Activated T-helper 1 cell treated with anti-CD3 and anti-CD28 coated beads, Interleukin-2, amount 50 U/mL, for 16 hours (primary cell): ENCODE measurements at places on chromosomes 11 and 22.

DNA sequence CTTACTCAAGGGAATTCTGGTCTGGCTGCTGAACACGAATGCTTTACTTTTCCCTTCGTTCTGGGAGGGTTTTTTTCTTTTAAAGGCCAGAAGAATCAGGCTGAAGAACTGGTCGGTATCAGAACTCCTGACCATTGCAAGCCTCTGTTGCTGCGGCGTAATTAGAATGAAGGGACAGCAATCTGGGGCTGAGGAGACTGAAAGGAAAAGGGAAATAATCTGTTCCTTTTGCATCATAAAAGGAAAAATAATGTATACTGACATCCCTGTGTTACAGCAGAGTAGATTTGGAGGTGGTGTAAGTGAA lies 670 bp downstream of the SC5D start:
- DNase-seq: no peak

DNA sequence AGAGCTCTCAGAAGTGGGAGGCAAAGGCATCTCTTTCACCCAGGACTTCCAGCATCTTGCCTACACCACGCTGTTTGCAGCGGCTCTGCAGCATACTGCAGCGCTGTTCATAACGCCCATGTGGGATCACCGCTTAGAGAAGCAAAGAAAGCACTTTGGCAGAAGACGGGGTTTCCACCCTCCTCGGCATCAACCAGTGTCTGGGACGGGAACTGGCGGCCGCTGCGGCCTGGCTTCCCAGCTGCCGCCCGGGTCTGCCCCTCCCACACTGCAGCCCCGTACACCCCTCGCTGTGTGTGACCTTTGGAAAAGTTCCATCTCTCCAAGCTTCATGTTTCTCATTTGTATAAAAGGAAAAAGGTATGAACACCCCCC lies 545 bp upstream of the TIRAP start:
- DNase-seq: peak; percentile 15

- no peak for DNase-seq
These were observed 97.6 kb downstream of the SLC1A2 start for GRCh38 chr11:35321532-35322317.

- no peak for DNase-seq
These were observed 9.4 kb downstream of the EHD1 start for GRCh38 chr11:64868904-64869570.

DNA sequence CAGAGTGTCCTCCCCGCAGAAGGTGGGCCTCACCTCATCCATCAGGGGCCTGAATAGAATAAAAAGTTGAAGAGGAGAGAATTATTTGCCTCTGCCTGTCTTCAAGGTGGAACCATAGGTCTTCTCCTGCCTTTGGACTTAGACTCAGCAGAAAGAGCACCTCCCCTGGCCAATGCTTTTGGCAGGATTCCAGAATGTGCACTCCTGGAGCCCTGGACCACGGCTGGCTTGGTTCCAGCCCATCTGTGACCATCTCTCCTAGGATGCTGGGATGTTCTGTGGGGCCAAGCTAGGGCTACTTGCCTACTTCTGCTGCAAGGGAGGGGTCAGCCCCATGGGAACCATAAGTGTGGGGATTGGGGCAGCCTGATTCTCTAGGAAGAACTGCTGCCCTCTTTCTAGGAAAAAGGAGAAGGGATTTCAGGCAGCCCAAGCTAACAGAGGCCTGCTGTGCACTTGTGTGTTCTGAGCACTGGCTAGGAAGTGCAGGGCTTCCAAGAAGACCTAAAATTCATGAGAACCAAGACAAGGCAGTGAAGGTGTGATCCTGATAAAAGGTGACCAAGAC lies 32.2 kb upstream of the SHANK2 start:
- DNase-seq: no peak

DNA sequence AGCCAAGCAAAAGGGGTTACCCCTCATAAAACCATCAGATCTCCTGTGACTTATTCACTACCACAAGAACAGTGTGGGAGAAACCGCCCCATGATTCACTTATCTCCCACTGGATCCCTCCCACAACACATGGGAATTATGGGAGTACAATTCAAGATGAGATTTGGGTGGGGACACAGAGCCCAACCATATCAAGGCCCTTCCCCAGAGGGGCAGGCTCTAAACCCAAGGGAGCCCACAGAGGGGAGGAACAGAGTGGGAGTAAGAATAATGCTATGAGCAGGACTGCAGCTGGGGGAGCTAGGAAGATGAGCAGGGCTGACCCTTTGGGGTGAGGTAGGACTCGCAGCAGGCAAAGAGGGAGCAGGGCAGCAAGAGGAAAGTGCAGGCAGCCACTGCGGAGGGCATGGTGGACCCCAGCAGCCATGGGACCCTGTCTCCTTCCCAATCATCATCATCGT lies 59.3 kb downstream of the CD82 start:
- DNase-seq: no peak
